Parietal lobe (tissue), 2 donors: ENCODE measurements at places on chromosomes 7 and 10. TPM values are rescaled to one million over a fixed set of nuclear protein-coding genes. Genes with fewer than 3 reads are reported as not detected.

SEMA3E gene
- total RNA-seq, result 20.3 TPM

CRHR2 gene
- 2.8 TPM for total RNA-seq

BZW2 gene
- total RNA-seq, result 79.5 TPM

TUBAL3 gene
- not detected for total RNA-seq

SERPINE1 gene
- not detected for total RNA-seq

ZNF777 gene
- 6.3 TPM for total RNA-seq

SLC25A40 gene
- total RNA-seq, result 24.7 TPM

IL6 gene
- total RNA-seq, result not detected

LOXL4 gene
- 0.31 TPM for total RNA-seq

C10orf67 gene
- total RNA-seq, result 0.31 TPM

URGCP gene
- 37.2 TPM for total RNA-seq

PTPN20 gene
- 17.5 TPM for total RNA-seq

NSUN5 gene
- 15.7 TPM for total RNA-seq

CYP3A4 gene
- not detected for total RNA-seq

TAS2R5 gene
- 13.5 TPM for total RNA-seq

ASB15 gene
- not detected for total RNA-seq

TNS3 gene
- 12.5 TPM for total RNA-seq
